ENCODE measurements at places on chromosomes 11 and 22.

- DNase-seq = no peak
Measured at GRCh38 chr22:42366806-42367581, 65.2 kb downstream of the NFAM1 start.

DNA sequence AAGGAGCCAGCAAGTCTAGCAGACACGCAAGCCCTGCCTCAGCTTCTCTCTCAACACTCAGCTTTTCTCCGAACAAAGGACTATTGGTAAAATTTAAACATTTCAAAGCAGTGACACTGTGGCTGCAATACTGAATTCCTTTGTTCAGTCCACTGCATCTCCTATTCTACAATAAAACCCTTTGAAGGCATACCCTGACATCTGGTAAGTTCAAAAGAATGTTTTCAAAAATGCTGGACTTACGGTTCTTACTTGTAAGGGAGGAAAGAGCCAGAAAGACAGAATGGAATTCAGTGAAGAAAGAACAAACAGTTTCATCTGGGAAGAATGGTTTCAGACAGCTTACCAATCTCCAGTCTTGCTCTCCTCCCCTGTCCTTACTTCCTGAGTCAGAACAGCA is 12.7 kb upstream of the OR8K1 start:
- DNase-seq = no peak

DNA sequence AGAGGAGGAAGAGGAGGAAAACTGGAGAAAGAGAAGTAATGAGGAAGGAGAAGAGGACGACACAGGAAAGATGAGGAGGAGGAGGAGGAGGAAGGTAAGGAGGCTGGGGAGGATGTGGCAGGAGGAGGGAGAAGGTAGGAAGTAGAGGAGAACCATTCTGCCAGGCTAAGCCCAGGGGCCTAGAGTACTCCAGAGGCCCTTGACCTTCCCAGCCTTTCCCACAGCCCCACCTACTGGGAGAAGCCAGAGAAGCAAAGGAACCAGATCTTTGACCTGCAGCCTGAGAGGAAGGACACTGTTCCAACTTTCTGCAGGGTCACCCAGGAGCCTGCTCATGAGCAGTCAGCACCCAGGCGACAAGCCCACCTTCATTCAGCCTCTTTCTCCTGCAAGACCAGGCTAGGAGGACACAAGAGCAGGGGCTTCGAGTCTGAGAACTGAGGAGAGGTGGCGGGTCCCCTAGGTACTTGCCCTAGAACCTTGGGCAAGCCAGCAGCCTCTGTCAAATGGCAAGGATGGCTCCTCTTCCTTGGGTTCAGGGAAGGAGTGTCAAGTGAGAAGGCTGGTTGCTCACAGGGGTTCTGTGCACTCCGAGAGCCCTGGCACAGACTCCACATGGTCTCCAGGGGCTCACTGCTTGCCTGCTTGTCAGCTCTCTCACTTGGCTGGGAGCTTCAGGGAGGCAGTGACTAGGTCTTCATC is 27.9 kb upstream of the OAF start:
- DNase-seq = no peak

DNA sequence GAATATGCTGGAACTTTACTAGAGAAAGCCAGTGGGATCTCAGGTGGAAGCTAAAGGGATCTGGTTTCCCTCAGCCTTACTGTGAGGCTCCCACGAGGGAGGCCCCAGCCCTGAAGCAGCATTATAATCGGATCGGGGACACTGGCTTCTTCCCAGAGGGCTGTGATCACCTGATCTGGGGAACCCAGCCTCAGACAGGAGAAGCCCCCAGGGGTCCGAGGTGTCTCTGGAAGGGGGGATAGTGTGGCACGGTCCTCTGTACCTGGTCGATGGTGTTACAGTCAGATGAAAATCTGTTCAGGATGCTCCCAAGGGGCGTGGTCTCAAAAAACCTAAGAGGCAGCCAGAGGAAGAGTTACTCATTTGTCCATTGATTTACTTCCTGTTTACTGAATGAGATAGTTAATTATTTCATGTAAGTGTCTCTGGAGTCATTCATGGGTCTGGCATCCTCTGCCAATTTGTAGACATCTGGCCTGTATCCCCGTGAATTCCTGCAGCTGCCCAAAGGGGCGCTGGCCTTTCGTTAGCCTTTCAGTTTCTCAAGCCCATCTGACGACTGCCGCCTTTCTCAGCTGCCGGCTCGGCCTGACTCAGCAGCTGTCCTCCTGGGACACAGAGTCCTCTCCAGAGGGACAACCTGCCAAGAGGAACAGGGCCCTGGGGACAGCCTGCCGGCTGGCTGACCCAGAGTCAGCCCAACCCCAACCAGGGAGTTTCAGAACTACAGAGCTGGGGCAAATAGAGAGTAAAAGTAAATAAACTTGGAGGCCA is 17.0 kb upstream of the KCNJ11 start:
- no peak for DNase-seq

GRCh38 chr11:79331203-79331901 is 109.5 kb downstream of the TENM4 start:
- DNase-seq = no peak

DNA sequence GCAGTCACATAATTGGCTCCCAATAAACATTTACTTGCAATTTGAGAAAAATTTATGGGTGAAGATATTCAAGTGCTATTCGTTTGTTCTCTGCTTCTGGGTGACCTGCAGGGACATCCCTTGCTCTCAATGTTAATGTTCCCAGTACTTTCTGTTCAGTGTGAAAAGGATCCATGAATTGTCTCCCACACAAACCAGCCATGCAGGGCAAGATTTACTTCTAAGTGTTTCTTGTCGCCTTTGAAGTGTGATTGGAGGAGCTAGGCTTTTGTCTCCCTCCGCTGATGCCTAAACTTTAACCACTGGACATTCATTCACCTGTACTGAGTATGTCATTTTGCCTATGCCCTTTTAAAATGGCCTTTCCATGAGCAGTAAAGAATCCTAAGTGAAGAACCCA is 66.4 kb upstream of the ADA2 start:
- DNase-seq = no peak

GRCh38 chr11:57513911-57514537 is 1.5 kb downstream of the SLC43A1 start:
- DNase-seq = peak; percentile 27

GRCh38 chr11:45919806-45920530 is 2.3 kb upstream of the PEX16 start:
- DNase-seq = no peak

All from activated T-cell treated with anti-CD3 and anti-CD28 coated beads for 48 hours (primary cell).